ENCODE measurements at places on chromosomes 5 and 9.
A peak's percentile ranks its signal among the peaks of the same experiment; 100 is the strongest.

- no peak for DNase-seq
Measured at GRCh38 chr5:169442913-169443784, 140.4 kb upstream of the SPDL1 start.

DNA sequence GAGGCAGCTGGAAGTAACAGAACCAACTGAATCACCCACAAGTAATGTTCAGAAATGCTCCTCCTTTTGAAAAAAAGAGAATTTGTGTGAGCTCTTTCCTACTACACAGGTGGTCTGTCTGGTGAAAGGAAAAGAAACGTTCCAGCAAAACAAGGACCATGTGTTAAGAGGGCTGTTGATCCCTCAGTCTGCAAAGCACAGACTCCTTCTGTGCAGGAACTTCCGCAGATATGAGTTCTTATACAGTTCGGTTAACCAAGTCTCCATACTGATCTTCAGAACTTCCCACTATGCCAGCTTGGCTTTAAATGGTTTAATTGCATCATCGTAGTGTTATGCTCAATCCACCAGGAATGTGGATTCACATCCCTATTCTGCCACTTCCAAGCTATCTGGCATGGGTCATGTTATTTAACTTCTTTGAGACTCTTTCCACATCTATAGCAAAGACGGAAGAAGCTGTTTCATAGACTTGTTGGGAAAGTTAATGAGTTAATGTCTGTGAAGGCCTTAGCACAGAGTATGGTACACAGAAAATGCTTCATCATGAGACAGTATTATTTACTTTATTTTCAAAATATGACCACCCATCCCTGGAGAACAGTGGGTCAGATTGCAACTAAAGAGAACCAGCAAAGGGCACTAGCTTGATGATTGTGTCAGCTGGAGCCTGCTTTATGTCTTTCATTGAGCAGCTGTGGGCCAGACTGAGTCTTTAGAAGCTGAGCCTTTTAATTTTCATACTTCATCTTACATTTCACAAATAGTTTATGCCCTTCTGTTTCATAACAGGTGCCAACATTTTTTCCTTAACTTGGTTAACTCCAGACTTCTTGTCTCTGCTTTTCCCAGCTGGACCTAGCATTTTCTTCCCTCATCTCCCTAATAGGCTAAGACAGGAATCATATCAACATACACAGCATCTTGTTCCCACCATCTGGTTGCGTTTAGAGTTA, 89.9 kb downstream of the MAMDC2 start:
- DNase-seq = no peak

DNA sequence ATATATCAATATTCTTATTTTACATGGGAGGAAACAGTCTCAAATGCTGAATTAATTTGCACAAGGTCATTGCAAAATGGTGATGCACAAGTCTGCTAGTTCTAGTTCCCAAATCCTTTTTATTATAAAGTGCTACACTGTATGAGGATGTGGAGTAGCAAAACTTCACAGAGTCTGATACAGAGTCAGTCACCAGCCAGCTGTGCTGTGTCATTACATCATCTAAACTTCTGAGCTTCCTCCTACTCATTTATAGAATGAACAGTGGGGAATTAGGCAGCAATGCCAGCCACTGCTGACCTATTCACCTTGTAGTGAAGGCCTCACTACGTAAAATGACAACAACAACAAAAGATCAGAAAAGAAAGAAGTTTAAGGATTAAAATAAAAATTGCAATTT, 357.8 kb downstream of the TMEM167A start:
- DNase-seq = peak; percentile 78

GRCh38 chr5:116378007-116378776, 196.4 kb downstream of the SEMA6A start:
- DNase-seq = no peak

GRCh38 chr9:129929496-129930125, 94.4 kb downstream of the USP20 start:
- no peak for DNase-seq

- DNase-seq = no peak
Measured at GRCh38 chr5:137379555-137380286, 119.4 kb downstream of the SPOCK1 start.

- DNase-seq = no peak
Measured at GRCh38 chr5:155193029-155193428, 179.5 kb downstream of the KIF4B start.

DNA sequence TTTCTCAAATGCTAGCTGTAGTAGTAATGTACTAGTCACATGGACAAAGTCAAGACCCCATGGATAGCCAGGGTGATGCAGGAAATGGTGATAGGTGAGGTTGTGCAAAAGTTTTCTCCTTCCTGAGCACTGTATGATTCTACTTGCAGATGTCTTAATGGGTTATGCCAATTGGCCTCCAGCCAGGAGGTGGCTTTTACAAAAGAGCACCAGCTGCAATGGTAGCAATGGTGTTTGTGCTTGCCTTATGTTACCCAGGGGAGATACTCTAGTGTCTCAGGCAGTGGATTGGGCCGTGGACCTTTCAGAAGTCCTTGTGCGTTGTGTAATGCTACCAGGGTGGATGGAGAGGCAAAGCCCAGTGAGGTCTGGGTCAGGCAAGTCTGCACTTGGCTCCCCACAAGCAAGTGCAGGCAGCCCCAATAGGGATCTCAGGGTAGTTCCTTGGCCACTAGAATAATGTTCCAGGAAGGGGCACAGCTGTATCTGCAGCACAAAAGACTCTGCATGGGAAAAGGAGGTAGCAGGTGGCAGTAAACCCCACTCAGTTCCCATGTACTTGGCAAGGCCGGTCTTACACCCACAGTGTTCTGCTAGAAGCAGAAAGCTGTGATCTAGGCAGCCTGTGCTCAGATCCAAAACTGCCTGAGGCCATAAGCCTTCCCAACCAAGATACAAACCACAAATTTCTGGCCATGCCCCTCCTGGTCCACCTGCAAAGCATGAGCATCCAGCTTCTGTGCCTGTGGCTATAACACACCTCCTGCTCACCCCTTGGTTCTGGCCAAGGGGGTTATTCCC, 46.4 kb upstream of the EDIL3 start:
- DNase-seq = no peak

DNA sequence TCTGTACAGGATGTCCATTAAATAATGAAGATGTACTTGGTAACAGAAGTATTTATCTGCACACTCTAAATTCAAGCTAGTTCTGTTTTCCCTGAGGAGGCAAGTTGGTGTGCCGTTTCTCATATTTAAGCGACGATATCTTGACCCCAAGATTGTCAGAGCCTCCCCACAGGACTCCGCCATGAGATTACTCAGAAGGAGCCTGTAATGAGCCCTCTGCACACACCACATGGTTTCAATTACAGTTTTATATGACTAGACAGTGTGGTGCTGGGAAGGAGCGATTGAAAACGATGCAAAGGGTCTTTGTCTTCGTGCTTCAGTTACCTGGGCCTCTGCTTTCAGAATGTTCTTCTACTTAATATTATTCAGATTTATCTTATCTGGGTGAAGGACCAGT, 840.4 kb upstream of the WWC1 start:
- no peak for DNase-seq

GRCh38 chr5:181207214-181207959, 2.4 kb upstream of the TRIM7 start:
- peak; percentile 93 for DNase-seq

GRCh38 chr5:56985936-56986625, 34.2 kb upstream of the MIER3 start:
- peak; percentile 72 for DNase-seq

DNA sequence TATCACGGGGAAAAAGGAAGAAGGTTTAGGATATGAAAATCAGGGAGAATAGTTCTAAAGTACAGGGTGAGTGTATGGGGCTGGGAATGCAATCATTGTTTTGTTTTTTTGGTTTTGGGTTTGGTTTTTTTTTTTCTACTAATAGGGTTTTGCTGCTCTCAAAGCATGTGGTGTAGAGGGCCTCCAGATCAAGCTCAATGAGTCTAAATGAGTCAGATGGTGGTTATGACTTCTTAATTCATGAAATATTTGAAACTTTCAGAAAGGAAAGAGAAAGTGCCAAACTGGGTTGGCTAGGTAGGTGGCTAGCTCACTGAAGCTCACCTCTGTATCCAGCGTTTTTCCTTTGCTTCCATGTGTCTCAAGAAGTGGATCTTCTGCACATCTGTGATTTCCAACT, 10.7 kb downstream of the OR1L8 start:
- no peak for DNase-seq

- DNase-seq = peak; percentile 56
Measured at GRCh38 chr9:130128251-130128650, 44.0 kb upstream of the NCS1 start.

GRCh38 chr9:38526591-38526990, 93.8 kb downstream of the ANKRD18A start:
- no peak for DNase-seq

DNA sequence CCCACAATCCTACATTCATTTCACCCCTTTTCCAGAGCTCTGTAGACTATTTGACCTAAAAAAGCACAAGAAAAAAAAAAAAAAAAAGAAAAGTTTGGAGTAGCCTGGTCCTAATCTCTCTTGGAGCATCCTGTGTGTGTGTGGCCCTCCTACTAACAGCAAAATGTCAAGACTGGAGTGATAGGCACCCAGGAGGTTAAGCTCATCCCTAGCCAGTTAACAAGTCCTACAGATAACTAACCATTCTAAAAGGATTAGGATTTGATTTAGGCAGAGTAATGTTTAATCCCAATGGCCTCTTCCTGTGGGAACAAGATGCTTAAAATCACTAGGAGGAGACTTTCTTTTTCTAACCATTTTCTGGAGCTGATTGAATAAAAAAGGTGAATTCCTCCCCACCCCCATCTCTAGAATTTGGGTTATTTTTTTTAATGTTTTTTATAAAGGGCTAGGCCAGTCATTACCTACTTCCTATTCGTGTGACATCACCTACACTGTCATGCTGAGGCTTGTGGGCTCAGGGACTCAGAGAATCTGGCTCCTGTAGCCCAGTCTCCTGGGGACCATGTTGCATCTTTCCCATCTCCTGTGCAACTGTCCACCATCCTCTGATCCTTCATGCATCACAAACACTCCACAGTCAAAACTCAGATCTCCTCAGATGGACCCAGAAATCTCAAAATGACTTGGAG, 43.2 kb upstream of the NR3C1 start:
- no peak for DNase-seq

GRCh38 chr5:106142116-106142515, 1528.6 kb downstream of the EFNA5 start:
- DNase-seq = no peak

DNA sequence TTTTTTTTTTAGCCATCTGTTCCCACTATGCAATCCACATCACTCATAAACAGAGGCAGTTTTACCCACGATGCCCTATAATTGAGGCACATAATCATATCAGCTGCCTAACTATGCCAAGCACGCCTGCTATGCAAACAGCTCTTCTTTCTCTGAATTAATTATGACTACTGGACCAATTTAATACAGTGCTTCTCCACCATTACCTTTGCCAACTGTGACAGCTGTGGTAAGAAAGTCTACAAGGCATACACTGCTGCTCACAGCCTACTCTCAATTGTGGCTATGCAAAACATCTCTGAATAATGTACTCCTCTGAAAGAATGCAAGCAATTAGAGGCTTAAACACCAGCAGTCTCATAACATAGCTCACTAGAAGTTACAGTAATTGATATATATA, 97.1 kb downstream of the DTWD2 start:
- DNase-seq = no peak

- DNase-seq = peak; percentile 85
Measured at GRCh38 chr5:137997726-137998213, 35.1 kb downstream of the FAM13B start.

DNA sequence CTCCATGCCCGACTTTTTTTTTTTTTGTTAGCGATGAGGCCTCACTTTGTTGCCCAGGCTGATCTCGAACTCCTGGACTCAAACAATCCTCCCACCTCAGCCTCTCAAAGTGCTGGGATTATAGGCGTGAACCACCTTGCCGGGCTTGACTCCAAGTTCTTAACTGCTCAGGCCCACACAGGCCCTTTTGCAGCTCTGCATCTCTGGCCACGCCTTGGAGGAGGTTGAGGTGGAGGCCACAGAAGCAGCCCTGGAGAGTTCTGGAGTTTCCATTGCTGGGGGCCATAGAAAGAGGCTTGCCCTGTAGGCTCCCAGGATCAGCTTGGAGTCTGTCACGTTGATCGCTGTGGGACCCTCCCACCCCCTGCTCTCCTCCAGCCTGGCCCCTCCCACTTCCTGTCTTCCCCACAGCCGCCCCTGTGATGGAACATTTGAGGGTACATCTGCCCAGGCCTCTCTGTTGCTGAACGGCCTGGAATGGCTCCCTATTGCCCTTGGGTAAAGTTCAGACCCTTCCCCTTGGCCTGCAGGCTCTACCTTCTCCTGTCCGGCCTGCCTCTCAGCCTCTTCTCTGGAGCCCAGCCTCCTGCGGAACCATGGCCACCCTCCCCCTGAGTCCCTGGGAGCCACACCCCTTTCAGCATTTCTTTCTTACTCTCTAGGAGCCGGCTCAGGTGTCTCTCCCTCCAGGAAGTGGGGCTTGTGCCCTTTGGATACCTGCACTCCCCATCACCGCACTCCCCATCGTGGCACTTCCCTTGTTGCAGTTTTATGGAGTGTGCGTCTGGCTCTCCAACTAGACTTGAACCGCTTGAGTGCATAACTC, 30.4 kb upstream of the IER5L start:
- DNase-seq = no peak

DNA sequence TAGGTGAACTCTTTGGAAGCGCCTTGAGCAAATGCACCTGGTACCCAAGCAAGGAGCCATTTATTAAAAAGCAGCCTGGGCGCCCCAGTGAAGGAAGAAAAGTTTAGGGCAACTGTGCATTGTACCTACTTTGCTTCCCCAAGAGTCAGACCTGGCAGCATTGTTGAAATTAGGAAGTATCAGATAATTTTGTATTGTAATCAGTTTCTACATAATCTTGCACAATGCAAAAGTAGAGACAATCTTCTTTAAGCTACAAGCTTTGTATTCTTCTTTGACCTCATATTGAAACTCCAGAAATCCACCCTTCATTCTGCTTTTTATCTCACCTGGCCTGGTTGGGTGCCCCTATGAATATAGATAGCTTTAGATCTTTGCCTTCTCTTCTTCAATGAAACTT, 490.8 kb downstream of the RASEF start:
- peak; percentile 26 for DNase-seq

- DNase-seq = no peak
Measured at GRCh38 chr5:106986006-106986405, 684.7 kb downstream of the EFNA5 start.

DNA sequence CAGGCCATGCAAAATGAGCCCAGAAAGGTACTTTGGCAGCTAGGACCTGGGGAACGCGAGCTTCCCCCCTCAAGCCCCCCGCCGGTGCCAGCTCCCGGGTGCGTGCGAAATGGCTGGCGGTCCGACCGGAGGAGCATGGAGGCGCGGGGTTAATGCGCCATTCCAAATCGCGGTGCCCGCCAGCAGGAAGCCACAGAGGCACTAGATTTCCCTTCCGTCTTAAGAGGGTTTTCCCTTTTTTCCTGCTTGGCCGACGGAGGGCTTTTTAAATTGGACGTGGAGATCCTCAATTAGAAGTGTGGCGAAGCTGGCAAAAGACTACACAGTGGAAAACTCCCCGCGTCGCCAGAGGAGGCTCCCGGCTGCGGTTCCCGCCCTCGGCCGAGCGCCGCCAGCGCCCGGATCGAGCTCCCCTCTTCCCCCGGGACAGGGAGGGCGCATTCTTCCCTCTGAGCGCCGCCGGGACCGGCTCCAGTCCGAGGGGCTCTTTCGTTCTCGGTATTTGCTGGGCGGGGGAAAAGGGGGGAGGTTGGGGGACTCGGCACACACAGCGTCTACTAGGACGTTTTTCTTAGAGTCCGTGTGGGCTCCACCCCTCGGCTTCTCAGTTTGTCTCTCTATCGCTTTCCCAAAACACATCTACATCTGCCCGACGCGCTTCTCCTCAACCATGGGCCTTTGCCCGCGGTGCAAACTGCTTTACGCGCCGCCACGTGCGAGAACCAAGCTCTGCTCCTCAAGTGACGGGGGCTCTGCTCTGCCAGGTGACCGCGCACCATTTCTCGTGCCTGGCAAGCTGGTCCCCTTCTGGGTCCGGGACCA, 3.0 kb downstream of the GDNF start:
- DNase-seq = no peak

All from inflammatory macrophage treated with lipopolysaccharide for 1 hour (primary cell).